ENCODE measurements at places on chromosomes 1 and 21.

DNA sequence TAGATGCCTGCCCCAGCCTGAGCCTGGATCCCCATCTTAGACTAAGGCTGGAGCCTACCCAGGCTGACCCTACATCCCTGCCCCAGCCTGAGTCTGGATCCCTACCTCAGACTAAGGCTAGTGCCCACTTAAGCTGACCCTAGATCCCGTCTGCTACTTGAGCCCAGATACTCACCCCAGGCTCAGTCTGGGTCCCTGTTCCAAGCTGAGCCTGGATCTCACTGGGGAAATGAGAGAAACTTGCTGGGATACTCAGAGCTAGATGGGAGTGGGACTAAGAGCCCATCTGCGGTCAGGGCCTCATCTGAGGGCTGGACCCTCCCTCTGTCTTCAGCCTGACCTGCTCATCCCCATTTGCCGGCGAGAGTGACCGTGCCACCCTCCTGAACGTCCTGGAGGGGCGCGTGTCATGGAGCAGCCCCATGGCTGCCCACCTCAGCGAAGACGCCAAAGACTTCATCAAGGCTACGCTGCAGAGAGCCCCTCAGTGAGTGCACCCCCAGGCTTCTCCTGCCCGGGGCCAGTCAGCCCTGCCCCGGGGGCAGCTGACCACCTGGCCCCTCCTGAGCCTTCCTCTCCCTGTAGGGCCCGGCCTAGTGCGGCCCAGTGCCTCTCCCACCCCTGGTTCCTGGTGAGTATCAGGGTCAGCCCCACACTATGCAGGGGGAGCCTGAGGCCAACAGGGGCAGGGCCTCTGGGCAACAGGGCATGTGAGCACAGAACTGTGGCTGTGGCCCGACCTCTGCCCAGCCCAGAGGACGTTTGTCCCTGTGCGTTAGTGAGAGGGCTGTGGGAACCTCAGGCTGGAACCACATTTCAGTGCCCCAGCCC, 36.8 kb downstream of the TRIM11 start:
- DNase-seq, result no peak

GRCh38 chr1:21552715-21553114, 43.5 kb downstream of the ALPL start:
- DNase-seq, result peak; percentile 94

DNA sequence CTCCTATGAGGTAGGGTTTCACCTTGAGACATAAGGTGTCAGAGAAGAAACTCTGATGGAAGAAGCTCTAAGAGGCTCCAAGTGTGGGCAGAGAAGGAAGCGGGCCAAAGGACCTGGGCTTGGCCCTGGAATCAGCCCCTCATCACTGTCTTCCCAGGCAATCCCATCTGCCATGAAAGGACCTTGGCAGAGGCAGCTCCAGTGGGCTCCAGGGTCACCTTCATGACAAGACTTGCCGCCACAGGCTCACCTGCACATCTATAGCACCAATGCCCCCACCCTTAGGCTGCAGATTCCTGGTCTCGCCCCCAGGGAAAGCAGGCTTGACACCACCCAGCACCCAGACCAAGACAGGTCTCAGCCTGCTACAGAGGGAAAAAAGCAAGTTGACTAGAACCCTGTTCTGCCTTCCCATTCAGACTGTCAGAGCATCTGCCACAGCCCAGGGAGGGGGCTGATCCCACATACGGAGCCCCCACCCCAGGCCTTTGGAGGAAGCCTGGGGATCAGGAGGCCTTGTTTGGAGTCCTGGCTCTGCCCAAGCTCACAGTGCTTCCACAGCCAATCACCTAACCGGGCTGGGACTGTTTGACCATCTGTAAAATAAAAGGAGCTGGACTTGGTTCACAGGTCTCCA, 490 bp upstream of the FAM110D start:
- no peak for DNase-seq

DNA sequence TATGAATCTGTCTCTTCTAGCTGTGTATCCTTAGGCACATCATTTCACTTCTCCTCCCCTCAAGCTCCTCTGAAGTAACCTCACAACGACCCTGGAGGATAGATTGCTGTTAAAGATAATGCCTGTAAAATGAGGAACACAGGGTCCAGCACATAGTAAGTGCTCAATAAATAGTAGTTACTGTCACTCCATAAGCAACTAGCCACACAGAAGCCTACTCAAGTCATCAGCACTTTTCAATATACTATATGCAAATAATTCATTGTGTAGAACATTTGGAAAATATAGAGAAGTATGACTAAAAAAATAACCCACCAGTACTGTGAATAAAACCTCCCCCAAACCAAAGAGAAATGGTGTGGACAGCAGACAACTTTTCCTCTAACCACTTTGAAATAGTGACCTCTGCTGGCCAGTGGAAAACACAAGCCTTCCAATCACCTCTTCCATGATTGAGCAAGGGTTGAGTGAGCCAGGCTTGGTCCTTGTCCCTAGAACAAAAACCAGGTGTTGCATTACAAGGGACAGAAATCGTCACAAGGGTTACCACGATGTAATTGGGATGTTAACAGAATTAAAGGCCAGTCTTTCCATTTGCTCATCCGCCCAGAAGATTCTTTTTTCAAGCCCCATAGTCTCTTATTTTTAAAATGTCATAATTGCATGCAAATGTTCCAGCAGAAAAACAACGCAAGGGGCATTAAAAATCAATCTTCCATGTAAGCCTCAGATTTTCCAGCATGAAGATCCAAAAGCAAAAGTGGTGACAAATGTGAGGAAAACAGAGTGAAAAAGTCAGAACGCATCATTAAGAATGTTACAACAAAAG, 15.7 kb upstream of the GLIS1 start:
- DNase-seq, result peak; percentile 78

DNA sequence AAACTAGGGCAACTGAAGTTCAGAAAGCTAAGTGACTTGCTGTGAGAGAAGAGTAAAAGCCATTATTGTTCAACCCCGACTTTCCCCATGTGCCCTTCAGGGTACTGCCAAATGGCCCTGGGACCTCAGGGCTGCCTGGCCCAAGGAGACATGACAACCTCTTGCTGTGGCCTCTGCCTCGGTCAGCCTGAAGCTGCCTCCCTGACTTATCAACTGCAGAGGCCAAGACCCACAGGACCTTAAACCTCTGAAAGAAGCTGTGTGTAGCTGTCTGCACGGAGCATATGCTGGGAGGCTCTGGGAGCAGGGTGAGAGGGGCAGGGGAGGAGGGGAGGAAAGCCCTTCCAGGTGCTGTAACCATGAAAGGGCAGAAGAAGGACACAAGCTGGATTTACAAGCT, 35.9 kb downstream of the HMGB4 start:
- DNase-seq, result no peak

DNA sequence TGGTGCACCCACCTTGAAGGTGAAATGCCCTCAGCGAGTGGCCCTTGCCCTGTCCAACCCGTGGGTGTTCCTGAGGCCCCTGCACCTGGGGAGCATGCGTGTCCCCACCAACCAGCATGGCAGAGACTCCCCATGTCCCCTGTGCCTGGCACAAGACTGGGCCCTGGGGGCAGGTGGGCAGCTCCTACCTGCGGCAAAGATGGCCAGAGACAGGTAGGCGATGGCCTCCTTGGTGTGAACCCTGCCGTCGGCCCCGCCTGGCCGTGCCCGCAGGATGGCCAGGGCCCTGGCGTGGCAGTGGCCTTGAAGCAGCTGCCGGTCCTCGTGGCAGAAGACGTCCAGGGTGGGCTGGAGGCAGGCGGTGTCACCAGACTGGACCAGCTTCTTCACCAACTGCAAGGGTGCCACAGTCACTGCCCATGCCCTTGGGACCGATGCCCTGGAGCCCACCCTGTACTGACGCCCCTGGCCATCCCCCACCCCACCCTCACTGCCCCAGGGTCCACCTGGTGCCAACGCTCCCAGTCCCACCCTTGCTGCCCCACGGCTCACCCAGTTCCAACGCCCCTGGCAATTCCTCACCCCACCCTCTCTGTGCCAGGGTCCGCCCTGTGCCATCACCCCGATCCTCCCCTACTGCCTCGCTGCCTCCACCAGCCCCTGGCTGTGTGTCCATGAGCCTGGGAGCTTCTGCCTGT, 15.7 kb downstream of the TTC34 start:
- no peak for DNase-seq

- DNase-seq, result peak; percentile 62
These were observed 29.3 kb downstream of the KRTAP10-1 start for GRCh38 chr21:44510508-44511218.

DNA sequence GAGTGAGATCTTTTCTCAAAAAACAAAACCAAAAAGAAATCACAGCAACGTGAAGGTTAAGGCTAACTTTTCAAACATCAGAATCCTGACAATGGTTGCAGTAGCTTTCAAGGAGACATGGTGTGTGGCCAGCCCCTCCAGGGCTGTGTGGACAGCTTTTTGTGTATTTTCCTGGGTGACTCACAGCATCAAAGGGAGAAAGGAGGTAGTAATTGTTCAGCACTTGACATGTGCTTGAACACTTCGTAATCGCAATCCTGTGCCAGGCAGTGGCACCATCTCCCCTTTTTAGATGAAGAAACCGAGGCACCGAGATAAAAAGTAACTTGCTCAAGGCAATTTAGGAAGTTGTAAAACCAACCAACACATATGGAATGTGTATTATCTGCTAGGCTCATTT, 10.3 kb downstream of the NBL1 start:
- peak; percentile 58 for DNase-seq

GRCh38 chr1:70945251-70945650, 102.4 kb downstream of the PTGER3 start:
- no peak for DNase-seq

GRCh38 chr1:33231166-33231565, 25.1 kb upstream of the ZNF362 start:
- no peak for DNase-seq

GRCh38 chr1:205417870-205418635, 3.8 kb downstream of the LEMD1 start:
- DNase-seq, result no peak

DNA sequence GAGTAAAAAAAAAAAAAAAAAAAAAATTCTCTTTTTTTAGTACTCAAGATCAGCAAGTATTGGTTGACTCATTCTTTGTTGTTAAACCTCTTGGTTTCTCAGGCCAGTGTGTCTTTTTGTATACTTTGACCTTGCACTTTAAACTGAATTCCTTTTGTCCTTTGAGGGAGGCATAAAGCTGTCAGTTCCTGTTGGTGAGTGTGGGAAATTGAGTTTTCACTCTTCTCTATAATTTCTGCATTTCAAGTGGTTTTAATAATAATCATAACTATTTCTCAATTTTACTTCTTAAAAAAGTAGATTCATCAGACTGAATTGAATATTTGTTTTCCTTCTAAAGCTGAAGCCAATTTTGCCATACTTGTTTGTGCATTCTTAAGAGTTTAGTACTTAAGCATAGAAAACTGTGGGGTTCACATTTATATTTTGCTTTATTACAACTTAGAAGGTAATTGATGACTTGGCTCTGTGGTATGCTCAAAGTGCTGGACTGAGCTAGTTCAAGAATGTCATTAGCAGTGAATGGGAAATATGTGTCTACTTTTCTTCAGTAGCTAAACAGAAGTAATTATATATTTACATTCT, 43.4 kb downstream of the ITSN1 start:
- DNase-seq, result peak; percentile 82

DNA sequence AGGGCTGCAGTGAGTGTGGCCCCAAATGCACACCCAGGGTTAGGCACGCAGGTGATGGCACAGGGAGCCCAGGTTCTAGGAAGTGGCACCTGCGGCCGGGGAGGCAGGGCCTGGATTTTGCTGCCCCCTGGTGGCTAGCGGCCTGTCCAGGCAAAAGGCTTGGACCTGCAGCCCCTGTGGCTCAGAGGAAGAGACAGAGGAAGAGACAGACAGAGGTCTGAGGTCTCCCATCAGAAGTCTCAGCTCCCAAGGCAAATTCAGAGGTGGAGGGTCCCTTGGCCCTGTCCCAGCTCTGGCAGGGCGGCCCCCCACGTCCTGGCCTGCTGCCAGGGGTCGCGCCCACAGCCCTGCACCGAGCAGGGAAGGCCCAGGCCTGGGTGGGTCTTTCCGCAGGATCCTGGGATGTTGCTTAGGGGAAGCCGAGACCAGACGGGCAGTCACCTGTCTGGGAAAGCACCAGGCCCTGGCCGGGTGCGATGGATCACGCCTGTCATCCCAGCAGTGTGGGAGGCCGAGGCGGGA, 8.0 kb upstream of the TNFRSF14 start:
- peak; percentile 82 for DNase-seq

- DNase-seq, result peak; percentile 26
These were observed 35.3 kb downstream of the MTF2 start for GRCh38 chr1:93114391-93114790.

DNA sequence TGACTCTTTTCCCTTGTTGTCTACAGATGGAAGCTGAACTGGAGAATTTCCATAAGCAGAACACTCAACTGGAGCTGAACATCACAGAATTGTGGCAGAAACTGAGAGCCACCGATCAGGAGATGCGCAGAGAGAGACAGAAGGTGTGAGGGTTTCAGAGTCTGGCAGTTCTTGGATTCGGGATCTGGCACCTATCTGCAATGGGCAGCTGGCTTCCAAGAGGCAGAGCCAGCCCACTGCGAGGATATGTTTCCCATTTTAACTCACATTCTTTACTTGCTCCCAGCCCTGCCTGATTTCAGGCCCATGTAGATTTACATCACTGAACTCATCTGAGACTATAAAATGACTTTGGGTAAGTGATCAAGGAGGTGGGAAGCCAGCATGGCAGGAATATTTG, 37.3 kb upstream of the TMEM125 start:
- DNase-seq, result peak; percentile 30

DNA sequence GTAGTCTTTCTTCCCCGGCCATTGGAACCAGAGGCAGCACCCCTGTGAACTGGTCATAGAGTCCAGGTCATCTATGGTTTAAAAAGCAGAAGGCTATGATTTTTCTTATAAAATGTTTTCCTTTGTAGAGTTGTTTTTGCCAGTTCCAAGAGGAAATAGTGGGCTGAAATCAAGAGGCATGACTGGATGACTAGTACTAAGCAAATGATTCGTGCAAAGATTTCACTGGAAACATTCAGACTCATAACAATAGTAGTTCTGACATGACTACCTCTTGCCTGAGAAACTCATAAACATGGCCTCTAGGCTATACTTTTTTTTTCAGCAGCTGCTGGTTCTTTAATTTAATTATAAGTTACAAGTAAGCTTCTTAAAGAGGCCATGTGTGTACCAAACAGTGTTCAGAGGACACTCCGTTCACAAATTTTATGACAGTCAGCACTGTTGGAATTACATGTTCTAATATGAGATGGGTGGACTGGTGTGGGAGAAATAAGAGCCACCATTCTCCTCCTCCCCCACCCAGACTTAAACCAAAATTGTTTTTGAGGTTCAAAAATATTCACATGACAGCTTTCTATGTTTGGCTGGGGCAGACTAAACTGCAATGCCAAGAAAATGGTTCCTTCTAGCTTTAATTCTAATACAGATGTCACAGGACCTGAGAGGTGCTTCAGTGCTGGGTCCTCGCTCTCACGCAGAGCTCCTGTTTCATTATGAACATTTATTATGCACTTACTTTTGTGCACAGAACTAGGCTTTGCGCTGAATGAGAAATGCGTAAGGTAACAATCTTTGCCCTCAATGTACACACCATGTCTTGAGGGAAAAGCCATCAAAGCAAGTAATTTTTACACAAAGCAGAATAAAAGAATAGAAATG, 147.5 kb downstream of the ZC3H11B start:
- DNase-seq, result peak; percentile 90

- peak; percentile 33 for DNase-seq
These were observed 74.6 kb downstream of the RGL1 start for GRCh38 chr1:183879494-183879893.

Data from GM23248 (cell line).